ENCODE measurements at places on chromosomes 16 and 17.

DNA sequence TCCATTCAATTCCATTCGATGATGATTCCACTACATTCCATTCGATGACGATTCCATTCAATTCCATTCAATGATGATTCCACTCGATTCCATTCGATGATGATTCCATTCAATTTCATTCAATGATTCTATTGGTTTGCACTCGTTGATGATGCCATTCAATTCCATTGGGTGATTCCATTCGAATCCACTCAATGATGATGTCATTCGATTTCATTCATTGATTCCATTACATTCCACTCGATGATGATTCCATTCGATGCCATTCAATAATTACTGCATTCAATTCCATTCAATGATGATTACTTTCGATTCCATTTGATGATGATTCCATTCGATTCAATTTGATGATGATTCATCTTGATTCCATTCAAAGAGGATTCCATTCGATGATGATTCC lies 1299.4 kb downstream of the TP53TG3F start:
- no peak for DNase-seq

DNA sequence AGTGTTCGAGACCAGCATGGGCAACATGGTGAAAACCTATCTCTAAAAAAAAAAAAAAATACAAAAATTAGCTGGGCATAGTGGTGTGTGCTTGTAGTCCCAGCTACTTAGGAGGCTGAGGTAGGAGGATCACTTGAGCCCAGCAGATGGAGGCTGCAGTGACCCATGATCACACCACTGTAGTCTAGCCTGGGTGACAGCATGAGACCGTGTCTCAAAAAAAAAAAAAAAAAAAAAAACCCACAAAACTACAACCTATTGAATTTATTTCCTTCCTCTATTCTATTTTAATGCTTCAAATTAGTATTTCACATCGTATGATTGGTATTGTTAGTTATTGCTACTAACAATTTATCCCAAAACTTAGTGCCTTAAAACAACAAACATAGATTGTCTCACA lies 9.4 kb upstream of the NUFIP2 start:
- no peak for DNase-seq

GRCh38 chr16:69465881-69466280 lies 41.5 kb downstream of the CYB5B start:
- DNase-seq: no peak

- no peak for DNase-seq
Observed at GRCh38 chr16:65154321-65154720, 32.5 kb upstream of the CDH11 start.

DNA sequence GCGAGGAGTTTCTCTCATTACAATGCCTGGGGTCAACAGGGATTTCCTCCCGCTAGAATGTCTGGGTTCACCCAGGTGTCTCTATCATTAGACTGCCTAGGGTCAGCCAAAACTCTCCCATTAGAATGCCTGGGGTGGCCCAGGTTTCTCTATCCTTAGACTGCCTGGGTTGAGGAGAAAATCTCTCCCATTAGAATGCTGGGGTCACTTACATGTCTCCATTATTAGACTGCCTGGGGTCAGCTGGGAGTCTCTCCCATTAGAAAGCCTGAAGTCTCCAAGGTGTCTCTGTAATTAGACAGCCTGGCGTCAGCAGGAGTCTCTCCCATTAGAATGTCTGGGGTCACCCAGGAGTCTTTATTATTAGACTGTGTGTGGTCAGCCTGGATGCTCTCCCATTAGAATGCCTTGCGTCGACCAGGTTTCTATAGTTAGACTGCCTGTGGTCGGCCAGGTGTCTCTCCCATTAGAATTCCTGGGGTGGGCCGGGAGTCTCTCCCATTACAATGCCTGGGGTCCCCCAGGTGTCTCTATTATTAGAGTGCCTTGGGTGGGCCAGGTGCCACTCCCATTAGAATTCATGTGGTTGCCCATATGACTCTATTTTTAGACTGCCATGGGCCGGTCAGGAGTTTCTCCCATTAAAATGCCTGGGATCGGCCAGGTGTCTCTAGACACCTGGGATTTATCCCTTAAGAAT lies 2272.1 kb downstream of the TP53TG3F start:
- no peak for DNase-seq

DNA sequence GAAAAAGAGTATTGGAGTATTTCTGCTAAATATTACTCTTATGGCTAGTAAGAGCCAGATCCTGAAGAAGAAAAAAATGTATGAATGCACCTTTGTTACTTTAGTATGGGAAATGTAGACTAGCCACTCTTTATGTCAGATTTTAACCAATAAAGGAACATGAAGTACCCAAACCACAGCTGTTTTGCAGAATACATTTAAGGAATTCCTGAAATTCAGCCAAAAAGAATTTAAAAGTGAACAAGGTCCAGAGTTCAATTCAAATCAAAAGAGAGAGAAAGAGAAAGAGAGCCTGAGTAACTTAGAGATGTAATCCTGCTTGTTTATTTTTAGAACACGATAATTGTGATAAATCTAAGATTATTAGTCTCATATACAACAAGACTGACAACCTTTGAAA lies 1.2 kb downstream of the KCNJ16 start:
- no peak for DNase-seq

Data from dorsolateral prefrontal cortex (tissue), 122 donors.